ENCODE measurements at places on chromosomes 1 and 21.

- H3K4me3 ChIP-seq, result no peak overlapping the region
- H3K36me3 ChIP-seq, result no peaks in the 10 kb centered on the region
- DNase-seq, result no peak
- no peaks in the 10 kb centered on the region for H3K27me3 ChIP-seq
- peak overlapping the region; percentile 98 for H3K27ac ChIP-seq
Measured at GRCh38 chr1:85584264-85584781, 3.8 kb downstream of the CCN1 start.

GRCh38 chr1:181595234-181595633, 111.9 kb downstream of the CACNA1E start:
- no peak overlapping the region for H3K27ac ChIP-seq
- H3K27me3 ChIP-seq, result no peaks in the 10 kb centered on the region
- no peaks in the 10 kb centered on the region for H3K4me1 ChIP-seq
- no peaks in the 10 kb centered on the region for H3K36me3 ChIP-seq
- no peak overlapping the region for H3K4me3 ChIP-seq

DNA sequence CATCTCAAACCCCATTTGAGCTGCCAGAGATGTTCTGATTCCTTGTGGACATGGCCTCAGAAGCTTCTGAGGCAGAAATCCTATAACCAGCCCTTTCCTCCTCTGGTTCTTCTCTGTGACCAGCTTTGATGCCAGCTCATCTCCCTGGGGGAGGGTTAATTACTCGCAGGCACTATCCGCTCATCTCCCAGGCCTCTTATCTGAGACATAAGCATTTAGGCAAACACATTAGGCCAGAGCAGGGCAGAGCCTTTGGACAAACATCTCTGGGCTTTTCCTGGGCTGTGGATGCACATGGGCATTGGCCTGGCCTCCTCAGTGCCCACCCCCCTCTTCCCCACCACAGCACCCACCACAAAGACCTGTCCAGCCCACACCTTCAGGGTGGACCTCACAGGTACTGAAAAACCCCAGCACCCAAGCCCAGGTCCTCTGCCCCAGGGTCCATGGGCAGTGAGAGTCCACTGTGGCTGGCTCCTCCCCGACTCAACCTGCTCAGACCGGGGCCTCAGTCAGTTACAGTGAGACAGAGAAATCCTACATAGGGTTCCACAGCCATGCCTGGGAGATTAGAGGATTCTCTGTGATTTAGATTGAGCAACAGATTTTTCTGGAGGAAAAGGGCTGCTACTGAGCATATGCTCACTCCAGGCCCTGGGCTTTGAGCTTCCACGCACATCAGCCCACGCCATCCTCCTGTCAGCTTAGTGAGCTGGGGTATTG, 26.9 kb downstream of the IGSF21 start:
- H3K27me3 ChIP-seq, result no peaks in the 10 kb centered on the region
- no peak overlapping the region for H3K4me3 ChIP-seq
- no peaks in the 10 kb centered on the region for H3K36me3 ChIP-seq
- H3K4me1 ChIP-seq, result no peaks in the 10 kb centered on the region
- DNase-seq, result no peak

DNA sequence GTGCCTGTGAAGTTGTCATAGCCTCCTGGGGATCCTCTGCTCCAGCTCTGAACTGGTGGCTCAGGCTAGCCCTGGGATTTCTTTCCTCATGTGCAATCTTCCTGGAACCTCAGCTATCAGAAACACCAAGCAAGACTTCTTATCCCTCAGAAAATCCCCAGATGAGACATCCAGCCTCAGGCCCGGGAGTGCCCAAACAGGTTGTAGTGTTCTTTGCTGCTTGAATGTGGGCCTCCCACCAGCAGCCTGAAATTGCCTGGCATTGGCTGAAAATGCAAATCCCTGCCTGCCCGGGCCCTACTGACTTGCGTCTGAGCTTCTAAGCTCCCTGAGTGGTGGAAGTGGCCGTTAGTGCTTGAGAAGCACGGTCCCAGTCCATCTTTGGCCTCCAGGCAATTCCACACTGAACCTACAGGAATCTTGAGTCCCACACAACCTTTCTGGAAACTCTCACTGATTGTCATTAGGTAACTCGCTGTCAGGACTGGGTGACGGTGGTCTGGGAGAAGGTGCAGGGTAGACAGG, 146.8 kb downstream of the ZBTB18 start:
- DNase-seq, result no peak
- no peaks in the 10 kb centered on the region for H3K27me3 ChIP-seq
- H3K4me1 ChIP-seq, result no peaks in the 10 kb centered on the region
- no peaks in the 10 kb centered on the region for H3K36me3 ChIP-seq
- H3K4me3 ChIP-seq, result no peak overlapping the region

- no peaks in the 10 kb centered on the region for H3K27me3 ChIP-seq
- H3K36me3 ChIP-seq, result no peaks in the 10 kb centered on the region
- DNase-seq, result no peak
- H3K4me1 ChIP-seq, result no peaks in the 10 kb centered on the region
- no peak overlapping the region for H3K27ac ChIP-seq
- H3K4me3 ChIP-seq, result no peak overlapping the region
Measured at GRCh38 chr1:230773396-230774033, 26.3 kb downstream of the CAPN9 start.

GRCh38 chr1:153402226-153402625, 11.4 kb upstream of the S100A8 start:
- H3K4me1 ChIP-seq, result no peaks in the 10 kb centered on the region
- no peak overlapping the region for H3K4me3 ChIP-seq
- H3K36me3 ChIP-seq, result no peaks in the 10 kb centered on the region
- H3K27me3 ChIP-seq, result no peaks in the 10 kb centered on the region
- DNase-seq, result no peak

GRCh38 chr1:168340781-168341482, 60.3 kb downstream of the TBX19 start:
- H3K4me3 ChIP-seq, result no peak overlapping the region
- no peak overlapping the region for H3K27ac ChIP-seq
- H3K27me3 ChIP-seq, result no peaks in the 10 kb centered on the region
- H3K36me3 ChIP-seq, result no peaks in the 10 kb centered on the region
- no peak for DNase-seq

GRCh38 chr21:28283641-28284490, 708.8 kb downstream of the LTN1 start:
- no peak overlapping the region for H3K4me3 ChIP-seq
- H3K27me3 ChIP-seq, result no peaks in the 10 kb centered on the region
- no peak for DNase-seq
- H3K36me3 ChIP-seq, result no peaks in the 10 kb centered on the region
- H3K27ac ChIP-seq, result no peak overlapping the region

GRCh38 chr1:192776206-192776605, 32.6 kb upstream of the RGS2 start:
- no peaks in the 10 kb centered on the region for H3K27me3 ChIP-seq
- no peak overlapping the region for H3K27ac ChIP-seq
- no peaks in the 10 kb centered on the region for H3K36me3 ChIP-seq
- H3K4me3 ChIP-seq, result no peak overlapping the region

DNA sequence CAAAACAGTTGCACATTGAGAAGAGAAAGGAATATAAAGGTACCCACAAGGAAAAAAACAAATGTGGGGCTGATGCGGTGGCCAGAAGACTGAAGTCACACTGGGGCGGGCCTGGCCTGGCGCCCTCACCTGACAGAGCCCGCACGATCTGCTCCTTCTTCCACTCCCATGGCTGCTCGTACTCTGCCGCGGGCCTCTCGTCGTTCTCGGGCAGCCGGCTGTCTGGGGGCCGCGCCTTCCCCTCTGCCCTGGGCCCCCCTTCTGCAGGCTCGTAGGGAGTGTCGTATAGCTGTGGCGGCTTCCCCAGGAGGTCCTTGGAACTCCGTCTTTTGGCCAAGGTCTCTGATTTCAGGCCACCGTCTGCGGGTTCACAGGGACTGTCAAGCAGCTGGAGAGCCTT, 13.1 kb upstream of the TDRD10 start:
- H3K36me3 ChIP-seq, result no peaks in the 10 kb centered on the region
- DNase-seq, result no peak
- no peaks in the 10 kb centered on the region for H3K4me1 ChIP-seq
- H3K4me3 ChIP-seq, result no peak overlapping the region
- no peak overlapping the region for H3K27ac ChIP-seq
- H3K27me3 ChIP-seq, result no peaks in the 10 kb centered on the region

- H3K4me3 ChIP-seq, result no peak overlapping the region
- H3K4me1 ChIP-seq, result peaks cover 11% of the 10 kb centered on the region
- peaks cover 60% of the 10 kb centered on the region for H3K36me3 ChIP-seq
- no peak for DNase-seq
Measured at GRCh38 chr1:154174654-154175053, 17.2 kb downstream of the TPM3 start.

GRCh38 chr1:70892140-70892539, 155.5 kb downstream of the PTGER3 start:
- H3K4me1 ChIP-seq, result no peaks in the 10 kb centered on the region
- DNase-seq, result no peak
- H3K36me3 ChIP-seq, result no peaks in the 10 kb centered on the region
- no peak overlapping the region for H3K4me3 ChIP-seq
- no peak overlapping the region for H3K27ac ChIP-seq

GRCh38 chr1:28326515-28326914, 2.3 kb upstream of the MED18 start:
- DNase-seq, result no peak
- H3K36me3 ChIP-seq, result no peaks in the 10 kb centered on the region
- H3K27ac ChIP-seq, result peak overlapping the region; percentile 77
- peaks cover 10% of the 10 kb centered on the region for H3K4me1 ChIP-seq

DNA sequence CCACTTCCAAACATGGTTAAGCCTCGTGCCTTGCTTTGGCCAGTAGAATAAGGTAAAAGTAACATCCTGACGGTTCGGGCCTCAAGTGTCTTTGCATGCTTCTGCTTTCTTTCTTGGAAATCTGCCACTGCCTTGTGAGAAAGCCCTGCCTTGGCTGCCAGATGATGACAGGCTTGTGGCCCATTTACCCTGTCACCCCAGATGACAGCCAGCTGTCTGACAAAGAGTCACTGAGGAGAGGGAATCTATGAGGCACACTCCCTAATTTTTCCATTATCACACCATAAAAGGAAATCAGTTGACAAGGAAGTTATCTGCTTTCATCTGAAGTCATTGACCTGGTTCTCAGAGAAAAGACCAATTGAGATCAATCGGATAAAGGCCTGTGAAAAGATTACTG, 199.8 kb downstream of the USH2A start:
- H3K4me1 ChIP-seq, result peaks cover 6% of the 10 kb centered on the region
- no peak overlapping the region for H3K4me3 ChIP-seq
- H3K27me3 ChIP-seq, result no peaks in the 10 kb centered on the region
- no peak overlapping the region for H3K27ac ChIP-seq

GRCh38 chr1:25030674-25031589, 100.9 kb upstream of the RUNX3 start:
- peaks cover 28% of the 10 kb centered on the region for H3K4me1 ChIP-seq
- no peak for DNase-seq

DNA sequence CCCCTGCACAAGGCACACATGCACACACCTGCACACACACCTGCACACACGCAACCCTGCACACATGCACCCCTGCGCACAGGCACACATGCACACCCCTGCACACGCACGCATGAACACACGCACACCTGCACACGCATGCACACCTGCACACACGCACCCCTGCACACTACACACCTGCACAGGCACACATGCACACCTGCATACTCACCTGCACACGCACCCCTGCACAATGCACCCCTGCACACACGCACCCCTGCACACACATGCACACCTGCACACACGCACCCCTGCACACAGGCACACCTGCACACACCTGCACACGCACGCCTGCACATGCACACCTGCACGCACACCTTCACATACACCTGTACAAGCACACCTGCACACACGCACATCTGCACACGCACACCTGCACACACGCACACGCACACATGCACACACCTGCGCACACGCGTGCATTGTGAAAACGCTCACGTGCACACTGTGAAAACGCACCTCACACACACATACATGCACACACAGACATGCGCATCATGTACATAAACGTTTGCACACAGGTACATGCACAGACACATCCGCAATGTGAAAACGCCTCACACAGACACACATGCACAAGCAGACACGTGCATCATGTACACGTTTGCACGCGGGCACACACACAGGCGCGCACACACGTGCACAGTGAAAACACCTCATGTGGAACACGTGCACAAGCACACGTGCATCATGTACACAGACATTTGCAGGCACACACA, 8.2 kb downstream of the DVL1 start:
- H3K27ac ChIP-seq, result no peak overlapping the region
- H3K4me3 ChIP-seq, result no peak overlapping the region
- H3K36me3 ChIP-seq, result no peaks in the 10 kb centered on the region
- no peaks in the 10 kb centered on the region for H3K4me1 ChIP-seq

DNA sequence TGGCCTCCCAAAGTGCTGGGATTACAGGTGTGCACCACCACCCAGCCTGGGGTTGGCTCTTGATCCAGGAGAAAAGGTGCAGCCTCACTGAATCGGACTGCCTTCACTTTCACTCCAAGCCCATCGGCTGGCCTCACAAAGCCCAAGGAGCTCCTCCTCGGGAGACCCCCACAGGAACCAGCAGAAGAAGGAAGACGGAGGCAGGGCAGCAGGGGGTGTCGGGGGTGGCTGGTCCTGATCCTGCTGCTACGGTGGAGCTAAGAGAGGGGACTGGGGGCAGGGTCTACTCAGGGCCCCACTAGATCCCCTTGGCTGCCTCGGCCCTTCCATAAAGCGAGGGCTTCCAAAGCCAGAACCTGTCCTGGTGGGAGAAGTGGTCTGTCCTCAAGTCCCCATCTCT, 93.9 kb downstream of the STUM start:
- H3K27me3 ChIP-seq, result no peaks in the 10 kb centered on the region
- H3K27ac ChIP-seq, result peak overlapping the region; percentile 53
- peaks cover 30% of the 10 kb centered on the region for H3K4me1 ChIP-seq
- no peaks in the 10 kb centered on the region for H3K36me3 ChIP-seq
- no peak for DNase-seq

DNA sequence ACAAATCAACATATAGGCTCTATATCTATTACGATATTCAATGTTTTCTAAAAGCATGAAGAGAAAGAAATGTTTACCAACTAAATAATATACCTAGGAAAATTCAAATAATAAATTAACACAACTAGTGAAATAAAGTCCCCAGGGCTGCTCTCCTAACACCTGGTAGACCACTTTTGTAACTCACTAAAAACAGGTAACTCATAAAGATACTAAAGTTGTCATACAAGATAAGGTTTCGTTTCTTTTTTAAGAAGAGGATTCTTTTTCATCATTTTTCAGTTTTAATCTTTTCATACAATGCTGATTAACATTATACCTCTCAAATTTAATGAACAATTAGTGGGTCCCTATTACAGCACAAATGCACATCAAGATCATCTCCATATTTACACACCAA, 99.0 kb downstream of the ZZZ3 start:
- H3K4me1 ChIP-seq, result no peaks in the 10 kb centered on the region
- H3K27ac ChIP-seq, result no peak overlapping the region
- no peaks in the 10 kb centered on the region for H3K27me3 ChIP-seq
- no peak for DNase-seq
- no peak overlapping the region for H3K4me3 ChIP-seq

Data from Peyer's patch (tissue), 4 donors.